ENCODE measurements at places on chromosomes 6 and 20.

DNA sequence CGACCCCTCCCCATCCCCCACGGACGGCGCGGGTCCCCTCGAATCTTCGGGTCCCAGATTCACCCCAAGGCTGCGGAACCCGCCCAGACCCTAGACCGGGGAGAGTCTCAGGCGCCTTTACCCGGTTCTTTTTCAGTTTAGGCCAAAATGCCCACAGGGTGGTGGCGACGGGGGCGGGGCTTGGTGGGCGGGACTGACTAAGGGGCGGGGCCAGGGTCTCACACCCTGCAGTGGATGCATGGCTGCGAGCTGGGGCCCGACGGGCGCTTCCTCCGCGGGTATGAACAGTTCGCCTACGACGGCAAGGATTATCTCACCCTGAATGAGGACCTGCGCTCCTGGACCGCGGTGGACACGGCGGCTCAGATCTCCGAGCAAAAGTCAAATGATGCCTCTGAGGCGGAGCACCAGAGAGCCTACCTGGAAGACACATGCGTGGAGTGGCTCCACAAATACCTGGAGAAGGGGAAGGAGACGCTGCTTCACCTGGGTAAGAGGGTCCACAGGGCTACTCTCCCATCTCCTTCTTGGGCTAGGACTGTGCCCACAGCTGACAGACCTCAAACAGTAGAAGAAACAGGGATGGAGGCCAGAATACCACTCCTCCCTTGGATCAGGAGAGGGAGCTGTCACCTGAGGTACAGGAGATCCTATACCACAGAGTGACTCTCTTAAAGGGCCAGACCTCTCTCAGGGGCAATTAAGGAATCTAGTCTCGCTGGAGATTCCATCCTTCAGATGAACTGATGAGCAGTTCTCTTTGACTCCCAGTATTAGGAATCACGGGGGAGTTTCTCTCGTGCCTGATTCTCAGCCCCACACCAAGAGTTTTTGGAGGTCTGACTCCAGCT is 942 bp downstream of the HLA-E start:
- peak; percentile 88 for DNase-seq

DNA sequence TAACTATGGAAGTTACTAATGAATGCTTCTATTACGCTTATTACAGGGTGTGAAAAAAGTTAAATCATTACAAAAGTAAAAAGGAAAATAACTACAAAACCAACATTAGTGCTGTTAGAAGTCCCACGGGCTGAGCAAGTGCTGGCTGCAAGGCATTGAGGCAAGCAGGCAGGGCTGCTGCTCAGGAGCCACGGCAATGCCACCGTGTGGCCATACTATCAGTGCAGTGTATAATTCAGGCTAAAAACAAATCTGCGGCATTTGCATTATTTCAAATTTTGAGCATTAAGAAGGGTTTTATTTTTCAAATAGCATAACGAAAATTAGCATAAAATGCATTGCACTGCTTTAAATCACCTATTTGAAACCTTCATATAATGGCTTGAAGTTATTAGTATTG is 17.1 kb downstream of the IFNGR1 start:
- peak; percentile 41 for DNase-seq

DNA sequence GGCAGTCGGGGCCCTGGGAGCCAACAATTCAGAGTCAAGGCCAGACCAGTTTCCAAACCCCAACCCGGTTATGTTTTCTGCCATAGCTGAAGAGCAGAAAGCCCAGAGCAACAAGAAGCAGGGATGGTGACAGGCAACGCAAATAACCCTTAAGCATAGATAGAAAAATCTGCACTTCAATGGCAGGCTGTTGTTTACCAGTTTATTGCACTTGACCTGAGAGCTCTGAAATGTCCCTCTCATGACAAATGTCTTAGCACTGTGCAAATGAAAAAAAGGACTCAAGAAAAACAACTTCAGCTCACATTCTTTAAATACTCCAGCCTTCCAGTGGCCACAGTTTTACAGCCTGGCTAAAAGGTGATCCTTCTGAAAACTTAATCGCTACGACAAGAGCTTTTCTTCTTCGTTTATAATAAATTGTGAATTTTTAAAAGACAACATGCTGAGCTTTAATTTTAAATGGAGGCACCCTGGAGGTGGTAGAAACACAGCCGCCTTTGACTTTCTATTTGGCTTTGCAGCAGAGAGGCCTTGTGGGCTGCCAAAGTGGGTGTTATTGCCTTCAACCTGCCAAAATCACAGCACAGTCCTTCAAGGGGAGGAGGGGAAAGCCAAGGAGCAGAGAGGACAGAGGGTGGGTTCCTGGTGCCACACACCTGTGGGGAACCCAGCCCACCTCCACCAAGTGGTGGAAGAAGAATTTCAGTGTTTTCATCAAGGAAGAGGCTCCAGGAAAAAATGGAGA is 289.5 kb upstream of the CDYL start:
- DNase-seq = no peak

- DNase-seq = no peak
Observed at GRCh38 chr6:154752022-154752421, 18.8 kb downstream of the SCAF8 start.

DNA sequence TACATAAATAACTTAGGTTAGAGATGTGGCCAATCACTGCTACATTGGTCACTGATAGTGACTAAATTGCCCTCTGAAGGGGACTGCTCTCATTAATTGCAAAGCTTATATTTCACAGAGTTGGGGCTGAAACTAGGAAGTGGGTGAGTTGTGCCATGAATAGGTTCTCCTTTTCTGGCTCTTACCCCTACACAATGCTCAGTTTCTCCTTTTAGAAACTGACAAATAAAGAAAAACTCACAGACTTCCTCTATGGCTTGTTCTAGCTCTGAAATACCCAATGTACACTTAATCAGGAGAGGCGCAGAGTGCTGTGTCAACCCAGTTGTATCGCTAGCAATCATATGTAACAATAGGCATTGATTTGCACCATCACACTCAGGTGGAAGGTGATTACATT is 41.2 kb upstream of the PROKR2 start:
- DNase-seq = no peak

- DNase-seq = no peak
Observed at GRCh38 chr6:161111261-161111660, 119.7 kb downstream of the MAP3K4 start.

DNA sequence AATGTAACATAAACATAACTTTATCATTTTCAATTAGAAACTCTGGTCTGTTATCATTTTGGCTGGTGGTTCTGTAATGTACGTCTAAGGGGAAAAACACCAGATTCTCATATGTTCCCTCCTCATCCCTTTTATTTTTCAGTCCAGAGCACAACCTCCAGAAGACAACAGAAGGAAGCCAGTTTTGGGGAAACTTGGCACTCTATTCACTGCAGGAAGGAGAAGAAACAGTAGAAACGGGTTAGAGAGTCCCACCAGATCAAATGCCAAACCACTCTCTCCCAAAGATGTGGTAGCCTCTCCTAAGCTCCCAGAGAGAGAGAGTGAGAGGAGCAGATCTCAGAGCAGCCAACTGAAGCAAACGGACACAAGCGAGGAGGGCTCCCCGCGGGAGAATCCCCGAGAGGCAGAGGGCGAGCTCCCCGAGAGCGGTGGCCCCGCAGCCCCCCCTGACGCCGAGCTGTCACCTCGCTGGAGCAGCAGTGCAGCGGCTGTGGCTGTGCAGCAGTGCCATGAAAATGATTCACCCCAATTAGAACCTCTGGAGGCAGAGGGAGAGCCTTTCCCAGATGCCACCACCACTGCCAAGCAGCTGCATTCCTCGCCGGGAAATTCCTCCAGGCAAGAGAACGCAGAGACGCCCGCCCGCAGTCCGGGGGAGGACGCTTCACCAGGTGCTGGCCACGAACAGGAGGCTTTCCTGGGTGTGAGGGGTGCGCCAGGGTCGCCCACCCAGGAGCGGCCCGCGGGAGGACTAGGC is 117.8 kb downstream of the RTN4IP1 start:
- DNase-seq = peak; percentile 32
